CD4-positive, alpha-beta T cell treated with Interleukin-4 for 1 hour (primary cell): ENCODE measurements at places on chromosomes 16 and 17.

DNA sequence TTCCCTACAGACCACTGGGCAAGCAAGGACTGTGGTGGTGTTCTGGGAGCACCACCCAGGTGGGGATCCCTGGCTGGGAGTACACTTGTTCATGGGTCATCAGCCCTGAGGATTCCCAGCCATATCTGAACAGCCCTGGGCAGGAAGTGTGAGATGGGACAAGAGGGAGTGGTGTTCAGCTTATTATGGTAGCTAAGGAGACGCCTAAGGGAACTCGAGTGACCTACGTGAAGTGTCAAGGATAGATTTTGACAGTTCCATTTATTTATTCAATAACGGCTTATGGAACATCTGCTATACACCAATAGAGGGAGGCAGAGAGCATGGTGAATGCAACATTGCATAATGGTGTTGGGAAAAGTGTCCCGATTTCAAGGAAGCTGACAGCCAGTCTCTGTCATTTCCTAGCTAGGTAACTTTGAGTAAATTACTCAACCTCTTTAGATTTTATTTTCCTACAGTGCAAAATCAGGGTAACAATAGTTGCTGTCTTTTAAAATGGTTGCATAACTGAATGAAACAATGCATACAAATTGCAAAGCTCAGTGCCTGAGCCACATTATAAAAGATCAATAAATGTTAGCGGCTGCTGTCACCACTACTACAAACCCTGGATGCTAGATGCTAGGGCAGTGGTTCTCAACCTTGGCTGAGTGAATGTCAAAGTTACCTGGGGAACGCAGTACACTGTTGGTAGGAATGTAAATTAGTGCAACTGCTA lies 534.1 kb downstream of the GRIN2A start:
- DNase-seq, result no peak

GRCh38 chr17:82902972-82903874 lies 63.4 kb upstream of the ZNF750 start:
- DNase-seq, result no peak

GRCh38 chr17:77471984-77472461 lies 331.3 kb downstream of the SEC14L1 start:
- DNase-seq, result no peak

DNA sequence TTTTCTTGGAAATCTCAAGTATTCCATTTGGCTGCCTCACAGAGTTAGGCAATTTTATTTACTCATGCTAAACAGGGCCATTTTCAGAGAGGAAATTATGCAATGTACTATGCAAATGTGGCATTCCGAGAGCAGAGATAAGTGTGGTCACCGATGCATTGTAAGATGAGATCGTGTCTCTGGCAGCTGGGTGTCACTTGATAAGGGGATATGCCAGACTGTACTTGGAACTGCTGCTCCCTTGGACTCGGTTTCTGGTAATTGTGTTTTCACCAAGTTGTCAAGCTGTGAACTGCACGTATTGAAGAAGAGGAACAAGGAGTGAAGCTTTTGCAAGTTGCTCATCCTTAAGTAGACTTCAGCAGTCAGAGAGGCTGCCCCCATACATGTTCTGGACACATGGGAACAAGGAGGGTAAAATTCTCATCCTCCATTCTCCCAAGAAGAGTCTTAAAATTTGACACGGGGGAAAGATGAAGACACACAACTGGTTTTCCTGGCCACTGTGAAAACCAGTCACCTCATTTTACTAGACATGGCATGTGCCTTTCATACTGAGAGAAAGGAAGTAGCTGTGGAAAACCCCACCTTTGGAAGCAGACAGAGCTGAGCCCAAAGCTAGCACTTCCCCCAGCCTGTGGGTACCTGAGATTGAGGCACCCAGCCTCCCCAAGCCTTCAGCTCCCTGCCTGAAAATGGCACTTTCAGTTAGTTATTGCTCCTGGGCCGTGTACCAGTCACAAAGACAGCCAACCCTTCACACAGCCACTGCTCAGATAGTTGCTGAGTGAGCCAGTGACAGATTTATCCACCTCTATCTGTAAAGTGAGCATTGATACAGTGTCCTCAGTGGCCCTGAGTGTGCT lies 150.7 kb downstream of the SOCS1 start:
- peak; percentile 30 for DNase-seq

GRCh38 chr17:9899280-9900043 lies 5.6 kb downstream of the RCVRN start:
- DNase-seq, result no peak

GRCh38 chr17:69818467-69818866 lies 256.6 kb upstream of the KCNJ16 start:
- DNase-seq, result no peak

DNA sequence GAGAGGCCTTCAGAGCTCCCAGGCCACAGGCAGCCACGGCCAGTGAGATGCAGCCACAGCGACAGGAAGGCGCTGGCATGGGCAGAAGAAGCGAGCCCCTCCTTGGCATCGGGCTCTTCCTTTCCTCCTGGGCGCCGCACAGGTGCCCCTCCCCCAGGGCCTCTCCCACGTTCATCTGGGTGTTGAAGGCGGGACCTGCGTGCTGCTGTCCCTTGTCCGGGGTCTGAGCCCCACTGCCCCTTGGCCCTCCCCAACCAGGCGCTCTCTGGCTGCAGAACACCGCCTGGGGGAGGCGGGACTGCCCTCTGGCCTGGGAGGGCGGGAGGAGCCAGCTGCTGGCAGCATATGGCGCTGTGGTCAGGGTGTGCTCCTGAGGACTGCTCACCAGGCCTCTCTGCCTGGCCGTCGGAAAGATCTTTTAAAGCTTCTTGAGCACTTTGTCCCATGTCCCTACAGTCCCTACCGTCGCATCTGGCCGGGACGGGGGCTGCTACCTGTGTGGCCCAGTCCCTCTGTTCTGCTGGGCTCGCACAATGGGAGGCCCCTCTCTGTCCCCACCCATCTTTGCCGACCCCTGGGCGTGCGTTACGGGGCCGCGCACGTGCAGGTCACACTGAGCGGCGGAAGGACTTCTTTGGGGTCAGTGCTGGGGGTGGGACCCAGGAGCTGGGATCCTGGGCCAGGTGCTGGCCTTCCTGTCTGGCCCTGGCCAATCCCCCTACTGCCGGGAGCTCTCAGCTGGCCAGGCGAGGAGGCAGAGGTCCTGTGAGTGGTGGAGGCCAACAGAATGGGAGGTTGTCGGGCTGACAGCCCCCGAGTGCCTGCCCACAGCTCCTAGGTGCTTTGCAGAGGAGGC lies 1.7 kb downstream of the SLC25A10 start:
- no peak for DNase-seq

GRCh38 chr17:45575126-45575885 lies 84.8 kb upstream of the PLEKHM1 start:
- no peak for DNase-seq

- DNase-seq, result no peak
These were observed 36.5 kb upstream of the SLC38A10 start for GRCh38 chr17:81331527-81332043.

- no peak for DNase-seq
These were observed 44.7 kb downstream of the SOCS1 start for GRCh38 chr16:11211061-11211976.

DNA sequence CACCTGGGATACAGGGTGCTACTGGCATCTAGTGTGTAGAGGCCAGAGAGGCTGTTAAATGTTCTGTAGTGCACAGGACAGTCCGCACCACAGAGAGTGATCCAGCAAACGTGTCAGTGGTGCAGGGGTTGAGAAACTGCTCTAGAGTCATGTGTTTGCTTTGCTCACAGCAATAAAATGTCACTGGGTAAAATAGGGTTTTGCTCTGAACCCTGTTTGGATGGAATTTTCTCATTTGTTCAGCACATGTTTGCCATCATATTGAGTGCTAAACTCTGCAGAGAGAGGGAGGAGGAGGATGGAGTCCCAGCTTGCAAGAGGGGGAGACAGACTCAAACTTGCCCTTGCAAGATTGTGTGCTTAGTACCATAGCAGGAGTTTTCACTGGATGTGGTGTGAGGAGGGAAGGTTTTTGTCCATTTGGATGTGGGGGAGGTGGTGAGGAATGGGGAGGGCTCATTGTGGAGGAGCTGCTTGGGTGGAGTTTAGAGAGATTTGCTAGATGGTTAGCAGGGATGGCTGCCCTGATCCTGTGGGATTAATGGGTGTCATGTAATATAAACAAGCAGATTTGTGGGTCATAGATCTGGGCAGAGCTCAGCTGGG lies 11.8 kb downstream of the PLCG2 start:
- DNase-seq, result no peak

- no peak for DNase-seq
These were observed 44.9 kb upstream of the CACNG5 start for GRCh38 chr17:66789961-66790437.

- no peak for DNase-seq
These were observed 42.5 kb downstream of the GOSR1 start for GRCh38 chr17:30519707-30520106.

- DNase-seq, result no peak
These were observed 112.1 kb upstream of the MYOCD start for GRCh38 chr17:12553625-12554024.

DNA sequence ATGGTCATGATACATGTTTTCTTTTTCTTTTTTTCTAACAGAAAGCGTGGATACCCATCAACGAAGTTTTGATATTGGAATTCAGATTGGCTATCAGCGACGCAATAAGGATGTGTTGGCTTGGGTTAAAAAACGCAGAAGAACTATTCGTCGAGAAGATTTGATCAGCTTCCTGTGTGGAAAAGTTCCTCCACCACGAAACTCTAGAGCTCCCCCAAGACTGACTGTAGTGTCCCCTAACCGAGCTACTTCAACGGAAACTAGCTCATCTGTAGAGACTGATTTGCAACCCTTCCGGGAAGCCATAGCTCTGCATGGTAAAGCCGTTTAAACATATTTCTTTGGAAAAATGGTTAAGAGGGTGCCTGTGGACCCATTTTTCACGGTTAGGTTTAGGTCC lies 11.5 kb downstream of the HAPSTR1 start:
- DNase-seq, result no peak
